ENCODE measurements at places on chromosomes 3 and 15. TPM values are rescaled to one million over a fixed set of nuclear protein-coding genes. Genes with fewer than 3 reads are reported as not detected.

Gene ZXDC
- 9.1 TPM for polyA plus RNA-seq

Gene PLA2G4E
- not detected for polyA plus RNA-seq

Gene TMEM44
- 2.2 TPM for polyA plus RNA-seq

Gene MSL2
- polyA plus RNA-seq, result 27.9 TPM

Gene GABRR3
- polyA plus RNA-seq, result not detected

Gene ALPK3
- polyA plus RNA-seq, result not detected

Gene DNAJA4
- 4.7 TPM for polyA plus RNA-seq

Gene XCR1
- not detected for polyA plus RNA-seq

Gene CCR1
- 5.8 TPM for polyA plus RNA-seq

Gene VIPR1
- polyA plus RNA-seq, result 3.1 TPM

Gene CFAP44
- polyA plus RNA-seq, result 0.34 TPM

Gene SPESP1
- 1.3 TPM for polyA plus RNA-seq

Gene PRKCI
- 12.9 TPM for polyA plus RNA-seq

Gene DISP2
- 0.19 TPM for polyA plus RNA-seq

All from IgD-negative memory B cell (primary cell).